ENCODE measurements at places on chromosomes 12 and 14.

DNA sequence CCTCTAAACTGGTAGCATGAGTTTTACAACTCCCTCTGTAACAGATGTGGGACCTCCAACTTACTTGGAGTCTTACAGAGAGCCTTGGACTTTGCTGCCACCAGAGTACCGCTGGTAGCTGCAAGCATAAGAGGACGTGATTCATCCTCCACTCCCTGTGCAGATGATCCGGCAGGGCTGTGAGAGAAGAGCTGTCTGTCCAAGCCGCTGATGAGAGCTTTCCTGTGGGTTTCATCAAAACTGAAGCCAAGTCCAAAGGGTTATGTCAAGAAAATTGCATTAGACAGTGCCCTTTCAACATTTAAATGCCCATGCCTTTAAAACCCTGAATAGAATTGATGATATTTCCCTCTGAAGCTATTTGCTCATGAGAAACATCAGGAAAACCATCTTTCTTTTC lies 85.8 kb downstream of the LLPH start:
- no peak for DNase-seq

GRCh38 chr14:101495827-101496775 lies 65.2 kb upstream of the DIO3 start:
- no peak for DNase-seq

DNA sequence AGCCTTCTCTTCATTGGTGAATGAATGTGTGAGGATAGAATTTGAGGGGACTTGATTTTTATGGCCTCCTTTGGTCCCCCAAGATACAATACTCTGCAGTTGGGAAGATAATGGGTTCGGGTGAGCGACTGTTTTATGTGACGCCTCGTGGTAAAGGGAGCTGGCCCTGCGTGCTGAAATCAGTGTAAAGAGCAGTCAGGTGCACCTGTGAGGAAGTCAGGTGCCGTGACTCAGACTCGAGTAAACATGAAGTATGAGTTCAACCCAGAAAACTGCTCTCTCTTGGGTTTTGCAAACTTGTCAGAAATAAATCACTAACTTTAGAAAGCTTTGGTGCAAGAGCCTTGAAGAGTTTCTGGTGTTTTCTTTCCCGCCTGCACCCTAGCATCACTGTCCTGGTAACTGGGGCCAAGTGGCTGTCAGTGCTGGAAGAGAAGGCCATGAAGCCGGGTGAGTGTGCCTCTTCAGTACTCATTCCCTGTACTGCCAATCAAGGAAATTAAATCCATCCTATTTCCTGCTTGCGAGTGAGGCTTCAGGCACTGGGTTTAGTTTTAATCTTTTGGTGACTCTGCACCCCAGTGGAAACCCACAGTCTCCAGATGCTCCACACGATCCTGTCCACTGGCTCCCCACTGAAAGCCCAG lies 59.2 kb downstream of the AACS start:
- no peak for DNase-seq

GRCh38 chr12:7058163-7058845 lies 2.2 kb upstream of the C1S start:
- no peak for DNase-seq

- no peak for DNase-seq
Observed at GRCh38 chr12:124039276-124039675, 66.3 kb downstream of the ZNF664 start.

DNA sequence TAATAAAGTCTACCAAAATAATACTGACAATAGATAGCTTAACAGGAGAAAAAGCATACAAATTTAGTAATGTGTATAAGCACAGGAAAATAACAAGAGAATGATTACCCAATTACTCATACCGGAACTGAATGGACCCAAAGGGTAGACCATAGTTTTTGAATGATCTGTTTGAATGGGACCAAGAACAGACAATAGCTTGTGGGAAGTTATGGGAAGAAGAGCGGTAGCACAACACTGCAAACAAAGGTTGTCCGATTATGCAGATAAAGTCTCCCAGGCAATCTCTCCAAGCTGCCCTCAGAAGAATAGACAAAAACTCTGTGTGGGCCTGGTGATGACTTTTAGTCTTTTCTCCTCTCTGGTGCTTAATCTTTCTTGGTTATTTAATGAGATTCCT lies 96.6 kb upstream of the NEDD1 start:
- DNase-seq: no peak

DNA sequence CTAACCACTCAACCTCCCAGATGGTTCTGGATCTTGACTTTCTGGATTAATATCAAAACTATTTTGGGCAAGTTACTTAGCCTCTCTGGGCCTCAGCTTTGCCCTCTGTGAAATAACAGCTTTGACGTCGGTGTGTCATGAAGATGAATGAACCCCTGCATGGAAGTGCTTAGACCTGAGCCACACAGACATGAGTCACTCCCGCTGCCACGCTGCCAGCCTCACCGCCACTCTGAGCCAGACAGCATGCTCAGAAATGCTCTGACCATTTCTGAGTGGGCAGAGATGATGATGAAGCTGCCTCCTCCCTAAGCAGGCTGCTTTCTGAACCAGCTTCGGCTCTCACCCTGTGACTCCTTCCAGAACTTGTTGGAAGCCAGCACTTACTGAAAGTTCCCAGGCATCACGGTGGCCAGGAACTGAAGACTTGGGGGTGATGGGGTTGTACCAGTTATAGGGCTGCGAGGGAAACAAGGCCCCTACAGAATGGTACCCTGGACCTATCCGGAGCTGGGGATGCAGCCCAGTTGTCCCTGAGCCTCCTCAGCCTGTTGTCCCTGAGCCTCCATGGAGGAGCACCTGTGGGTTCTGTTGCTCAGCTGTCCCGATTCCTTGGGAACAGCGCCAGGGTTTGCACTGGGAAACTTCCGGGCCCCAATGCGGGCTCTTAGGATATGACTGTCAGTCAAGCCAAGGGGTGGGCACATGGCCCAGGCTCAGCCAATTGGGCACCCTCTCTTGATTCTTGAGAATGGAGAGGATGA lies 2.0 kb upstream of the CCDC197 start:
- peak; percentile 54 for DNase-seq

GRCh38 chr14:32427726-32428528 lies 98.8 kb downstream of the AKAP6 start:
- no peak for DNase-seq

DNA sequence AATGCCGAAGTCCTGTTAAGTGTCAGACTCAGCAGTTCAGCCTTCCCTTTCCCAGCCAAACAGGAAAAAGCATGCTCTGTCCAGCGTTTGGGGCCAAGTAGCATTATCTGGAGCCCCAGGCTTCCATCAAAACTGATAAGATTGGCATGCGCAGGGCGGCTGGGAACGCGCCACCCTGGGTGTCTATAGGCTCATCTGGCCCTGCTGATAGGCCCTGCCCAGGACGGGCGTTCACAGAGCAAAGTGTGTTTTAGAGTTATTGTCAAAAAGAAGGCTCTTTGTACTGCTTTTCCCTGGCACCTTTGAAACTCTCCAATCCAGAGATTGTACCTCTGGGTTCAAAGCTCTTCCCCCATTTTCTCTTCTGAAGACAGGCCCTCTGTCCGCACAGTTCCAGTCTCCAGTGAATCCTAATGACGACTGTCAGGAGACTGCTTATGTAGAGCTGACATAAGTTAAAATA lies at the start of gene ART4:
TSS of gene ART4 (minus strand) at position 102 of the 463 bp plus-strand sequence. CDS start 413 bp downstream, outside the sequence.
- DNase-seq: no peak

GRCh38 chr12:81888106-81888740 lies 129.1 kb upstream of the PPFIA2 start:
- DNase-seq: no peak

DNA sequence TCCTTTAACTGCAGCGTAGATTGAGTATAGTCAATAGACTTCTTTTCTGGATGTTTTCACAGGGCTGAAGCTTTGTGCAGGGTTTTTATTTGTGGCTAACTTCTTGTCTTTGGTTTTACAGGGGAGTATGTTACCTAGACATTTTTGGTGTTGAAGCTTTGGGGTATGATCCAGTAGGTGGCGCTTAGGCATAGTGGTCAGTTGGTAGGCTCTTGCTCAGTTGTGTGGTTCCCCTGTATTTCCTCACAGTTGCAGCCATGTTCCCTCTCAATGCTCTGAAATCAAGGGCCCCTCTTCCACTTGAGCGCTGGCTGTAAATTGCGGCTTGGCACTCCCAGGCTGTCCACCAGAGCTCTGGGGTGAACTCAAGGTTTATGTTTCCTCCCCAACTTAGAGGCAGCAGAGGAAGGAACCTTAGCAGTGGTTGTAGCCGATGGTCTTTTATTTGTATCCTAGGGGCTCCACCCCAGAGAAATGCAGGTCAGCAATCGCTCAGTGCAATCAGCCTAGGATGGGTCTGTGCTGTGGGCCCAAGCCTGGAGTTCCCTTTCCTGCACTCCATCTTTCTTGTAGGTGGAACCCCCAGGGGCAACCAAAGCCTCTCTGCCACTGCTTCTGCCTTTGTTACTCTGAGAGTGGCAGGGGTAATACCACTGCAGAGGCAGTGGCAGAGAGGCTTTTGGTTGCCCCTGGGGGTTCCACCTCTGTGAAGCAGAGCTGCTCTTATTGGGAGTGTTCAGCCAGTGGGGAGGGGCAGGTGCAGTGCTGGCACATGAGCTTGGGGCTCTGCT lies 55.1 kb downstream of the CMAS start:
- DNase-seq: peak; percentile 7

DNA sequence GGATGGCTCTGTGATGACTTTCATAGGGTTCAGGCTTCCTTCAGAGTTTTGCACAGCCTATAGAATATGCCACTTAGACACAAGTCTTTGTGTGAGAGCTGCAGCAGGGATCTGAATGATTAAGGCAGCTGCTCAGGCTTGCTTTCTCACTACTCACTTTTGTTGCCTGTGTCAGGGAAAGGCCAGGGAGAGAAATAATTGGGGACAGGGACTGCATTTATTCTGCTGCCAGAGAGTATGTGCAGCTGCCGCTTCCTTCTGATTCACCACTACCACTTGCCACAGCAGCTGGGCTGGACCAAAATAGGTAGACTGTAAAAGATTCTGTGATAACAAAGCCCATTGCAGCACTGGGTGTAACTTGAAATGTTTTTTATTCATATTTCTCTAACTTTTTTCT lies 49.7 kb downstream of the TRMT5 start:
- DNase-seq: no peak

- DNase-seq: no peak
Observed at GRCh38 chr14:72644038-72644437, 249.9 kb downstream of the DPF3 start.

DNA sequence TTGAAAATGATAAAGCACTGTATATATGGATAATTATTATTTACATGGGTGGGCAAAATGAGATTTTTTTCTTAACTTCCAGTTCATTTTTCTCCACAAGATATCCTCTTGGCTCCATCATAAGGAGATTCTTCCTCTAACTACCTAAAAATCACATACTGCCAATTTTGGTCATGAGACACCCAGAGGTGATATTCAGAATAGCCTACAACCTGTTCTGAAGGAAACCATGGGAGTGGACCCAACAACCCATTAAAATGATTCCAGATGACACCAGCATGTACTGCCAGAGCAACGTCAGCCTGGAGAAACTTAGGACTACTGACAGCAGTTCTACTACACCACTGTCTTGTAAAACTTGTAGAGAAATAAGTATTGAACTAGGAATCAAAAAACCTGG lies 136.3 kb upstream of the TMPO start:
- no peak for DNase-seq

GRCh38 chr12:122389677-122390076 lies 32.8 kb downstream of the CLIP1 start:
- DNase-seq: no peak

- DNase-seq: no peak
Observed at GRCh38 chr14:73285979-73286378, 48.7 kb downstream of the PAPLN start.

DNA sequence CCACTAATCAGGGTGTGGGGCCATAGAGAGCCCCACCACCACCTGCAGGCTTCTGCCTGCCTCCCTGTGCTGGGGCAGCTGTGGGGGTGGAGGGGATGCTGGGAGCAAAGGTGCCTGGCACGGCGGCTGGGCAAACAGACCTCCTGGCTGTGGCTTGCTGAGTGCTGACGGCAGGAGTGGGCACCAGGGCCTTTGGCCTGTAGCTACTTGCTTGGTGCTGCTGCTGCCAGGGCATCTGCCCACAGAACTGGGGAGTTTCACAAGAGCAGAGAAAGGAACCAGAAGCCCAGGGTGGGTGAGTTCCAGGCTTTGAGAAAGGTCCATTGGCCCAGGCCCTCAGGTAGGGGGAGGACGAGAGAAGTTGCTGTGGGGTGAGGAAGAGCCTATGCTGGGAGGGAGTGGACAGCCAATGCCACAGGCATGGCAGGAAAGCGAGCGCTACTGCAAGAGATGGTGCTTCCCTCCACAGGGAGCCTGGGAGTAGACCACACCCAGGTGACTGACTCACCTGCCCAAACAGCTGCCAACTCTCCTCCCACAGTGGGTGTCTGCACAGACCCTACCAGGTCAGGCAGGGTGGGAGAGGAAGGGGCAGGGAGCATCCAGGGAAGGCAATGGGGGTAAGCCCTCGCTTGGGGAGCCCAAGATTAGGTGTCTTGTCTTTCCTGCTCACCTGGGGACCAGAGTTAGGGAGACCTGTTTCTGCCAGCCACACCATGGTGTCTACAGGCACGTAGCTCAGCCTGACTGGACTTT lies 39.0 kb upstream of the HDAC7 start:
- DNase-seq: no peak

DNA sequence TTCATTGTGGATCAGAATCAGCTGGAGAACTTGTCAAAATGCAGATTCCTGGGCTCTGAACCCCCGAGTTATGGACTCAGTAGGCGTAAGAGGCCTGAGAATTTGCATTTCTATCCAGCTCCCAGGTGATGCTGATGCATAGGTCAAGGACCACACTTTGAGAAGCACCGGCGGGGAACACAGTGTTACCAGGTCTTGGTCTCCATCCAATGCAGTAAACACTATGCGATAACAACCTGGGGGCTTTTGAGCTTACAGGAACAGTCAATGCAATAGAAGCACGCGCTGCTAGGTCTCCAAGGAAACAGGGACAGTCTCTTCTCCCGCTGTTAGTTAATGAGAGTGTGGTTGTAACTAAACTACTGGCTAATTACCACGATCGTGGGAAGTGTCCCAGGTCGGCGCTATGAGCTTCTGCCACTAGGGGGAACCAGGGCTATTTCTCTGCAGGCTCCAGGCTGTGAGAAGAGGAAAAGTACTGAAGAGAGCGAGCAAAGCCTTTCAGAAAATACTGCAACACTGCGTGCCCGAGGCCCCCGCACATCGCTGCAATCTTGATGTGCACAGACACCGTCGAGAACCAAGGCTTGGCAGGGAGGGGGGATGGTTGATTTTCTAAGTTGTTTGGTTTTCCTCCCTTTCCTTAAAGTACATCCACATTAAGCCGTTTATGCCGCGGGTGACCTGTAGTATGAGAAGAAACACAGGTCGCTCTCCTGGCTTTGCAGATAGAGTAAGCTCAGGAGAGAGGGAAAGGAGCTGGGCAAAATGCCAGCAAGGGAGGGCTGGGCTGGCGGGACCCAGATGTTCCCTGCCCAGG lies 52.0 kb upstream of the KCNA1 start:
- peak; percentile 73 for DNase-seq

- no peak for DNase-seq
Observed at GRCh38 chr14:29897181-29897580, 30.5 kb downstream of the PRKD1 start.

- DNase-seq: no peak
Observed at GRCh38 chr14:58763210-58763609, 125.4 kb downstream of the DACT1 start.

- no peak for DNase-seq
Observed at GRCh38 chr12:25629341-25629740, 76.3 kb upstream of the LMNTD1 start.

All from stimulated activated CD4-positive, alpha-beta T cell treated with anti-CD3 and anti-CD28 coated beads, Interleukin-12 subunit alpha, Interleukin-12 subunit beta, amount 100 ng/mL, for 4 hours (primary cell).